ENCODE measurements at places on chromosomes 11 and 22. TPM values are rescaled to one million over a fixed set of nuclear protein-coding genes. Genes with fewer than 3 reads are reported as not detected.

DNA sequence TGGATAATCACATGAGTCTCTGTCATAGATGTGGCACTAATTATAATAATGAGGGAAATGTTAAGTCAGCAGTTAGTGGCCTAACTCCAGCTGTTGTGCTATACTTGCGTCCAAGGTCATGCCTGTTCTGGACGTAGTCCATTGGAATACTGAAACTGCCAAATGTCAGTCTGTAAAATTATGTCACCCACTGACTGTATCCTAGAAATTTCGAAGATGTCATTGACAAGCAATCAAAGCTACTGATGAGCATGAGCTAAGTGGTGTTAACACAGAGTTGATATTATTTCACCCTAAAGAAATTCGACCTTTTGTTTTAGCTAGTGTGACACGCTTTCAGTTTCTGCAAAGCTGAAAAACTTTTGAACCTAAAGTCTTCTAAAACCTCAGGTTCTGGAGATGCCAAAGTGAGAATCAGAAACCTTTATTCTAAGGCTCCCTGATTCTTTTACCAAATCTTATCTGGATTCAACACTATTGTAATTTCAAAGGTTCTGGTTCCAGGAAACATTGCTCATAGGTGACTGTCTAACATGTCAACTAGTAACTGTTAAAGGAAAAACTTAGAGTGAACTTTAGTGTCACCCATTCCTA, 14.9 kb upstream of the ME3 start:
- no peak for DNase-seq

DNA sequence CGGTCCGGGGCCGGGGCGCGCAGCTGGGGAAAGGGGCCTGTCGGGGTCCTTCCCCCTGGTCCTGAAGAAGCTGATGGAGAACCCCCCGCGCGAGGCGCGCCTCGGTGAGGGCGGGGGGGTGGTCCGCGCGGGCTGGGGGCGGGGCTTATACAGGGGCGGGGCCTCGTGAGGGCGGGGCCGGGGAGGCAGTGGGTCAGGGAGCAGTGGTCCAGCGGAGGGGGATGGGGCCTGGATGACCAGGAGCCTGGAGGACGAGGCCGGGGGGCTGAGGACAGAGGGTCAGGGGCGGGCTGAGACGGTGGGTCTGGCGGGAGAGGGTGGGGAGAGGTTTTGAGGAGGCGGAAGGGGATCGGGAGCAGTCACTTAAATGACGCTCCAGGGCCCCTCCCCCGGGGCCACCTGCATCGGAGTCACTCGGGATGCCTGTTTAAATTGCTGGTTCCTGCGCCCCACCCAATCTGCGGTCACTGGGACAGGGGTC, 396 bp downstream of the TEF start:
- peak; percentile 61 for DNase-seq

- peak; percentile 39 for DNase-seq
Observed at GRCh38 chr11:35083431-35084238, 55.3 kb upstream of the CD44 start.

Gene NRXN2
- not detected for polyA plus RNA-seq
